ENCODE measurements at places on chromosomes 7 and 10.

- no peak for DNase-seq
Observed at GRCh38 chr7:24910551-24911212, 69.3 kb downstream of the OSBPL3 start.

GRCh38 chr7:46229409-46229808 lies 308.3 kb upstream of the IGFBP3 start:
- peak; percentile 43 for DNase-seq

GRCh38 chr7:137871170-137871915 lies 24.6 kb upstream of the DGKI start:
- DNase-seq = no peak

GRCh38 chr7:154978017-154978416 lies 24.9 kb downstream of the PAXIP1 start:
- DNase-seq = no peak

GRCh38 chr7:93008833-93009232 lies 108.9 kb downstream of the SAMD9 start:
- no peak for DNase-seq

DNA sequence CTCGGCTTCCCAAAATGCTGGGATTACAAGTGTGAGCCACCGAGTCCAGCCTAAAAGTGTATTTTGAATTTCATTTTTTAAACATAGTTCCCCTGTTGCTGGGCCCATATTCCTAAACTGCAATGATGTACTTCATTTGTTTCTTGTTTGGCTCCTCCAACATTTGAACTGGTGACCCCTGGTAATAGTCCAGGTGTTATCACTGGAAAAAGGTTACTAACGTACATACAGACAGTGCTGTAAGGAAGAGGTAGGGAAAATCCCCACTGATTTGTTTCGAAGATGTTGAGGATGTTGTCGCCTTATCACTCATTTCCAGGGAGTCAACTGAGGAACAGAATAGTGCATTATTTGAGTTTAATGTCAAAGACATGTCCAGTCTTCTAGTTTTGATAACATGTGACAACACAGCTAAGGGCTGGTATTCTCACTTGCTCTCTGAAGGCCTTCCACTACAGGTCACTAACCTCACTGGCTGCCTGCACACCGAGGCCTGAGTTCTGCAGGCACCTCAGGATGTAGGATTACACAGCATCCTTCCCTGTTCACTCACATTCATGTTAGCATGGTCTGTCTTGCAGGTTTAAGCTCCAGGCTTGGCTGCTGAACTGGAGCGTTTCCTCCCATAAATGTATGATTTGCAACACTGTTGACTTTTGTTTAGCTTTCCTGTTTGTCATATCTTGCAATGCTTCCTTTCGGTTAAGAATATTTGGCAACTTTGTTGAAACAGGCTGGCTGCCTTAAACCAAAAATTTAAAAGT lies 362.8 kb downstream of the INHBA start:
- DNase-seq = no peak

DNA sequence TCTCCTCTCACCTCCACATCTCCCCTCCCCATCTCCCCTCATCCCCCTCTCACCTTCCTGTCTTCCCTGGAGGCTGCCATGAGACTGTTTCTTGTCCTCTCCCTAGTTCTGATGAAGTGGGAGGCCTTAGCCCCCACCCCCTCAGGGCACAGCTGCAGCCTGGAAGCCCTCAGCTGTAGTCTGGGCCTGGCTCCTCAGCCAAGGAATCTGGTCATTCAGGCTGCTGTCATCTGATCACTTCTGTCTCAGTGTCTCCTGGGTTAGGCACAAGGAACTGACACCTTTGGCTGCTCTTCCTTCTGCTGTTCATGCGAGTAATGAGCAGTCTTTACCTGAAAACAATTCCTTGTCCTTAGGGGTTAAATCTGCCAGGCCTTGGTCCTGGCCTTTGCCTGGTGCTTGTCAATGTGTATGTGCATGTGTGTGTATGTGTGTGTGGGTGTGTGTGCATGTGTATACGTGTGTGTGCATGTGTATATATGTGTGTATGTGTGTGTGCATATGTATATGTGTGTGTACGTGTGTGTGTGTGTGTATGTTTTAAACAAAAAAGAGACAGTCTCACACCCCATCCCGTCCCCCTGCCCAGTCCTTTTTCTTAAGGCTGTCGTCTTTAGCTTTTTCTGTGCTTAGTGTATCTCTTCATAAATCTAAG lies 153.5 kb upstream of the TMEM72 start:
- no peak for DNase-seq

DNA sequence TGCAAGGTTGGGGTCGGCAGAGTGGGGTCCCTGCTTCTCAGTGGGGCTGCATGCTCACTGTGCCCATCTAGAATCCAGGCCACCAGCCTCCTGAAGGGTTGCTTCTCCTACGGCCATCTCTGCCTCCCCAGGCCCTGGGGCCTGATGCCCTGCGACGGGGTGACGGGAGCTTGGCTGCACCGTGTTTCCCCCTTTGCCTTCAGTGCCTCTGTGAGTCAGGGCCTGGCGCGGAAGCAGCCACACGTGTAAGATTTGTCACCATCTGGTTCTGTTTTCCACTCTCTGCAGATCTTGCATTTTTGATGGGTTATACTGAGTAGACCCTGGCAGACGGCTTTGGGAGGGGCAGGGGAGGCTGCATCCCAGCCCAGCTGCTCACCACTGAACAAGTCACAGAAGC lies 7.2 kb downstream of the ADAMTS14 start:
- no peak for DNase-seq

GRCh38 chr10:99548041-99548530 lies 15.3 kb downstream of the NKX2-3 start:
- no peak for DNase-seq

GRCh38 chr7:141039376-141039775 lies 24.6 kb upstream of the MRPS33 start:
- DNase-seq = no peak

DNA sequence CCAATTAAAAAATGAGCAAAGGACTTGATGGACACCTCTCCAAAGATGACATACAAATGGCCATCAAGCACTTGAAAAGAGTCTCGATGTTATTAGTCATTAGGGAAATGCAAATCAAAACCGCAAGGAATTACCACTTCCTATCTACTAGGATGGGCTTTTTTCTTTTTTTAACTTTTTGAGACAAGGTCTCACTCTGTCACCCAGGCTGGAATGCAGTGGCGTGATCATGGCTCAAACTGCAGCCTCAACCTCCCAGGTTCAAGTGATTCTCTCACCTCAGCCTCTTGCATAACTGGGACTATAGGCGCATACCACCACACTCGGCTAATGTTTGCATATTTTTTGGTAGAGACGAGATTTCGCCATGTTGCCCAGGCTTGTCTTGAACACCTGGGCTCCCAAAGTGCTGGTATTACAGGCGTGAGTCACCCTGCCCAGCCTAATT lies 13.6 kb downstream of the NKX1-2 start:
- no peak for DNase-seq

DNA sequence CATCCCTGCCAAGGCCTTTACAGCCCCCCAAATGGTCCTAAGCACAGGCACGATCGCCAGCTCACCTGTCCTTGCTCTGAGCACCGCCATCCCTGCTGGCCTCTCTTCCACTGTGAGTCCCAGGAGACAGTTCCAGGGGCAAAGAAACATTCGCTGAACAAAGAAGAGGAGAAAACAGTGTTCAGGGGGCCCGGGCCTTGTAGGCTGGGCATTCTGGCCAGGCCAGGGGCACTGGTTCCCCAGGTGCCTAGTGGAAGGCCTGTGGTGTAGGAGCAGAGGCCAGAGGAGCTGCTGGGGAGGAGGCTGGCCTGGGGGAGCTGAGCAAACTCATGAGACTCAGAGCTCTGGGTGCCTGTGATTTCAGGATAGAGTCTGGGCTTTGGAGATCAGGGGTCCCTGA lies 22.6 kb downstream of the AQP1 start:
- no peak for DNase-seq

DNA sequence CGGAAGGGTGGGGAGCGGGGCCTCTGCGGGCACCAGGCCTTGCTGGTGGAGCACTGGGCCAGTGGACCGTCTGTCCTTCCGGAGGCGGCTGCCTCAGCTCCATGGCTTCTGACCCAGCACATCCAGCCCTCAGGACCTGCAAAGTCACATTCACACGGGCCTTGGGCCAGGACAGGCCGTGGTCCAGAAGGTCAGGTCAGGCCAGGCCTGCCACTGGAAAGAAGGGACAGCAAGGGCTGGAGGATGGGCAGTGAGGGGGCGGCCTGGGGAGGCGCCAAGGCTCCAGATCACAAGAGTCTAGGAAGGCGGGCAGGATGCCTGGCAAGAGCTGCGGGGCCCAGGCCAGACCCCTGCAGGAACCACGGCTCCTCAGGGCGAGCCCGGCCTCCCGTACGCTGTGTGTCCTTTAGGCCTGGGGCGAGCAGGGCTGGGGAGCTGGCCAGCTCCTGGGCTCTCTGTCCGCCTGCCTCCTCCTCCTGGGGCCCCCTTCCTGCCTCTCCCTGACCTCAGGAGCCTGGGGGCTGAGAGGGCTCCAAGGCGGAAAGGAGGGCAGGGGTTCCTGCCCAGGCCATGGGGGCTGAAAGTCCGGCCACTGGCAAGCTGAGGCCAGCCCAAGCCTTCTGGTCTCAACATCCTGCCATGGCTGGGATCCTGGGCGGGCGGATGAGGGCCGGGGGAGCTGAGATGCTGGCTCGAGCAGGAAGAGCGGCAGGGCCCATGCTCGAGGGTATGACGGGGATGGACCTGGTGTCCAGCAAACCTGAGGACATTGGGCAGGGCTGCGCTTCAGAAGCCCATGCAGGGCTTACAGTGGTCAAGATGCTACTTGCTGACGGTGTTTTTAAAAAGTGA lies 225.8 kb downstream of the ELFN1 start:
- no peak for DNase-seq

- no peak for DNase-seq
Observed at GRCh38 chr7:148622887-148623585, 32.5 kb downstream of the C7orf33 start.

GRCh38 chr10:68871731-68872342 lies 29.3 kb upstream of the DDX50 start:
- DNase-seq = no peak

GRCh38 chr7:92635538-92635937 lies 45.3 kb upstream of the FAM133B start:
- no peak for DNase-seq

DNA sequence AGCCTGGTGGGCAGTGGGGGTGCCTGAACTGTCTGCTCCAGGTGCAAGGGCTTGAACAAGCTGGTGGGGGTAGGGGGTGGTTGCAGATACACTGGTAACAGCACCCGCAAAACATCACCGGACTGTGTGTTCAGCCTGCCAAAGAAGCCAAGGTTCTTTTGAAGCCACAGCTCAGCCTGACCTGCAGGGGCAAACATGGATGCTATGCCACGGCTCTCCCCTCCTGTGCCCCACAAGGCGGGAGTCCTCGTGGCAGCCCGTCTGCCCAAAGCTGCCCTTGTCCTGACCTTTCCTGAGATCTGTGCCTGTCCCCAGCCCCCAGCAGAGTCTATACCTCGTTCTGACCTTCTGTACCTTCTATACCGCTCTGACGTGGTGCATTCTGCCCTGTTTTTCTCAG lies 285.7 kb downstream of the GLRX3 start:
- no peak for DNase-seq

GRCh38 chr10:36048236-36048635 lies 406.1 kb upstream of the FZD8 start:
- DNase-seq = no peak

DNA sequence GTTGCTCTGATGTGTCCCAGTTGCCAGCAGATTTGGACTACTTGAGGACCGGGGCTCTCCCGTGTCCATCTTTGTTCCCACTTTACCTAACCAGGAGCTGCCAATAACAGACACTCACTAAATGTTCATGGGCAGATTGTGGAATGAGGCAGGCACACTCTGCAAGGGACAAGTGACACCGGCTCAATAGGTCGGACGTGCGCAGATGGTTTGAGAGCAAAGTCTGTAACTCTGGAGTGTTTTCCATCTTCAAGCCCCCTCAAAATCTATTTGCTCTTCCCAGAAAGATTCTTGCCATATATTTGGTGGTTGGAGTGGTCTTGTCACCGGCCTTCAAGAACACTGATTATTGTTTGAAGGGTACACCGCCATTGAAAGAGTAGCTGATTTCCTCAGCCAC lies 47.2 kb downstream of the THNSL1 start:
- no peak for DNase-seq

DNA sequence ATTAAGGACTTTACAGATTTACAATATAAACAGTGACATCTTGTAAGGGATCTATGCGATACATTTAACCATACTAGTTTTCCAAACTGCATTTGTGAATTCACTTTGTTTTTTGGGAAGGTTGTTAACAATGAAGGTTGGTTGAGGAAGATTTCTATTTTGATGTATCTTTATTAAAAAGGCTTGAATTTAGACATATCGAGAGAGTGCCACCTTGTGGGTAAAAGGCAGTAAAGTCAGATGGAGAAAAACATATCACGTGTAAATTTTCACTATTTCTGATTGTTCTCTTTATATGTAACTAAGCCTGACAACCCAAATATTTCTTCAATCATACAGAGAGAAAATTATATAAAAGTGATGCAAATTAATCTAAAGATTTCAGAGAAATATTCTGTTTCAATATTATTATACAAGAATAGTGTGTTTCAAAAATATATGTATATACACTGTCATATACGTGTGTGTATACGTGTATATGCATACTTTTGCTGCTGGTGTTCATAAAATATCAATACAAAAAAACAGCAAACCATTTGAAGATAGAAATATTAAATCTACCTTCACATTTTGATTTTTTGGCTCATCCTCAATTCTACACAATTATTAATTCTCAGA lies 988.6 kb downstream of the SORCS1 start:
- DNase-seq = peak; percentile 7

DNA sequence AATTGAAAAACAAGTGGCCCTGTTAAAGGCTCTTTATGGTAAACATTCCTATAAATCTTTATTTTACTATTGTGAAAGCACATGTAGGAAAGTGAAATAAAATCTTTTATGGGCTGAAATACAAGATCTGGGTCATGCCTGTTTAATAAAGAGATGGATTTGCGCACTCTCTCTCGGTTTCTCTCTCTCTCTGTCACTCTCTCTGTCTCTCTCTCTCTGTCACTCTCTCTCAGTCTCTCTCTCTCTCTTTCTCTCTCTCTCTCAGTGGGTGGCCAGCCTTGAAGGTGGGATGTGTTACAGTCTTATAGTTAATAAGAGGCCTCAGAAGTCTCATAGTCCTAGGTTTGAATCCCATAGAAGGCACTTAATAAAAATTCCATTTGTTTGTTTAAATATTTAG lies 2.4 kb downstream of the TAC1 start:
- DNase-seq = no peak

- DNase-seq = no peak
Observed at GRCh38 chr10:132506711-132507408, 30.7 kb upstream of the INPP5A start.

DNA sequence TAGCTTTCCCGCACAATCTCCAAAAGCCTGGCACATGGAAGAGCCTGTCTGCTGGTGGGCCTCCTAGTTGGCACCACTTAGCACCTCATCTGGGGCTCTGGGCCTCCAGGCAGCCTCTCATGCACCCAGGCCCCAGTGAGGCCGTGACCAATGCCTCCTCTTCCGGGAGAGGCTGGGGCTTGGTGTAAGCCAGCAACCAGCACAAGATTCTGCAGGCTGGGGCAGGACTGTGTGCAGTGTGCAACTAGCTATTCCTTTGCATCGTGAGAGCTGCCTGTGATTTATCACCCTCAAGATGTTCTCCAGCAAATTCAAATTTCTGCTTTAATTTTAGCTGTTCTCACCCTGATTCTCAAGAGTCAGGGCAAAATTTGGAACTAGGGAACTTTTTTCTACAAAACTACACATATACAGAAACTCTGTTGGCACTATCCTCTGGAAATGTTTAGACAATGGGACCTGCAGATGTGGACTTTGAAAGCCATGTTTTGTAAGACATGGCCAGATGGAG lies 603.7 kb upstream of the MKI67 start:
- no peak for DNase-seq

GRCh38 chr10:71392292-71392691 lies 4.4 kb upstream of the CDH23 start:
- DNase-seq = no peak
